ENCODE measurements at places on chromosomes 13 and 19.

DNA sequence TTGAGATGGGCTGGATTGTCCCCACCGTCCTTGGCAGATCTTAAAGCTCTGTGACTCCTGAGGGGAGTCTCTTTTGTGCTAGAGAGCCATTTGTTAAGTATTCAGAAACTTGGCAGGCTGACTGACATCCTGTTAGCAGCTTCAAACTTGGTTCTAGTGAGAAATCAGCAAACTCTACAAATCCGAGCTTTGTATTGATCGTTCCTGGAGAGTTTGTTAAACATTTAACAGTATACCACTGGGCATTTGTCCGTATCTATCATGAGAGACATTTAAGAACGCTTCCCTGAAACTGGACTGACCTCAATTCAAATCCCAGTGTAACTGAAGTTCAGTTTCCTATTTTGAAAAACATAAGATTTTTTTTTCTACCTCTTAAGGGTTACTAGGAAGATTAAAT lies 3.1 kb downstream of the ATP12A start:
- no peak for DNase-seq

DNA sequence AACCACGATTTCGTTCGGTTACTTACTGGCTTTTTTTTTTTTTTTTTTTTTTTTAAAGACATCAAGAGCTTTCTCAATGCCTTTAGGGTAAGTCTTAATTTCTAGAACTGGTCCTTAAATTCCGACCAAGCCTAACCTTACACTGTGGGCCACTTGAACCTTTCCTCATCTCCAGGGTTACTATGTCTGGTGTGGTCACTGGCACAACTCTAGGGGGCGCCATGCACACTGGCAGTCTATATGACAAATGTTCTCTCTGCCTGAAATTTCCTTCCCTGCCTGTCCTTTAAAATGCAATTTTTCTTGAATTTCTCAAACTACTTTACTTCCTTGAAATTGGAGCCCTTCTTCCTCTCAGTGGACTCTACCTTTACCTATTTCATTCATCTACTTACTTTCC lies 227.4 kb downstream of the KLF5 start:
- no peak for DNase-seq

DNA sequence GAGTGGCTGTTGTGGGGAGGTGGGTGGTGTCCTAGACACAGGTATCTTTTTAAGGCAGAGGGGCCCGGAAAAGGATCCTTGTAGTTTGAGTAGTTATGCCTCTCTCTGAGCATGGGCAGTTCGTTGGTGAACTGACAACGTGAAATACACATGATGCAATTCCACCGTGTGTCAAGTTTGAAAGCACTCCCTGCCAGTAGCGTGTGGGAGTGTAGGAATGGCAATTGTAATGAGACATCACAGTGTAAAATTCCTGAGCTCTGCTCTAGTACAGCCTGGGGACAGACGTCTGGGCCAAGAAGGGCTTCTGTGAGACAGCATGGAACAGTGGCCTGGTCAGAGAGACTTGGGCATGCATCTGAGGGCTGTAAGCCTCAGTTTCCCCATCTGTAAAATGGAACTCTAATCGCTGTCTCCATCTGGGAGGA lies 10.4 kb upstream of the ASF1B start:
- DNase-seq: peak; percentile 94

DNA sequence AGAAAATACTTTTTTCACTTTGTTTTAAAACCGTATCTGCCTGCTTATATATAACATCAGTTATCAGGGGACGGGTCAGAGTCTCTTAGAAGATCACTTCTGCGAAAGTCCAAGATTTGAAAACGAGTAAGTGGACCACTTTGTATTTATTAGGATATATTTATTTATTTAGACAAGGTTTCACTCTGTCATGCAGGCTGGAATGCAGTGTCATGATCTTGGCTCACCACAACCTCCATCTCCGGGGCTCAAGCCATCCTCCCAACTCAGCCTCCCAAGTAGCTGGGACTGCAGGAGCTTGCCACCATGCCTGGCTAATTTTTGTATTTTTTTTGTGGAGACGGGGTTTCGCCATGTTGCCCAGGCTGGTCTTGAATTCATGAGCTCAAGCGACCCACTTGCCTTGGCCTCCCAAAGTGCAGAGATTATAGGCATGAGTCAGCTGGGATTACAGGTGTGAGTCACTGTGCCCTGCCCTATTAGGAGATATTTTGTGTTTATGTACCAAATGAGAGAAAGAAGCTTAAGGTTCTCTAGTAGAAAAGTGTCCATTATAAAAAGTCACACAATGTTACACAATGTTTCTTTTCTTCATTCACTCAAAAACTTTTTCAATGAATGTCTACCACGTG lies 39.5 kb downstream of the RASL11A start:
- peak; percentile 7 for DNase-seq
